ENCODE measurements at places on chromosomes 3 and 15. TPM values are rescaled to one million over a fixed set of nuclear protein-coding genes. Genes with fewer than 3 reads are reported as not detected.

ARMC8 gene
- total RNA-seq, result 63.8 TPM

DNA sequence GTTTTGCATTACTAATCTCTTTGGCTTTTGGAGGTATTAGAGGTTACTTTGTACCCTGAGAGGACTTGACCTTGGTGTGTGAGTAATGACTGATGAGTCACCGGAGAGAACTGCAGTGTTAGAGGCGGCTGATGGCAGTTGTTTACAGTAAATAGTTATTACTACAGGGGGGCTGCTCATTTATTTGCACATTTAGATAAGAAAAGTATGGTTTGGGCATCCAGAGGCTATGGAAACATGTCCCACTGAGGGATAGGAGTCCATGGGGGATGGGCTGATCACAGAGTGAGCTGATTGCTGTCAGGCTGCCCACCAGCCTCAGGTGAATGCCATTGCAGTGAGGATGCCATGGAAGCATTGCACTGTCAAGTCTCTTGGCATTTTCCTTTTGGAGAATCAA lies 17.3 kb upstream of the STAC start:
- no peak for DNase-seq

- DNase-seq, result no peak
These were observed 513.9 kb downstream of the NLGN1 start for GRCh38 chr3:173911446-173911845.

DNA sequence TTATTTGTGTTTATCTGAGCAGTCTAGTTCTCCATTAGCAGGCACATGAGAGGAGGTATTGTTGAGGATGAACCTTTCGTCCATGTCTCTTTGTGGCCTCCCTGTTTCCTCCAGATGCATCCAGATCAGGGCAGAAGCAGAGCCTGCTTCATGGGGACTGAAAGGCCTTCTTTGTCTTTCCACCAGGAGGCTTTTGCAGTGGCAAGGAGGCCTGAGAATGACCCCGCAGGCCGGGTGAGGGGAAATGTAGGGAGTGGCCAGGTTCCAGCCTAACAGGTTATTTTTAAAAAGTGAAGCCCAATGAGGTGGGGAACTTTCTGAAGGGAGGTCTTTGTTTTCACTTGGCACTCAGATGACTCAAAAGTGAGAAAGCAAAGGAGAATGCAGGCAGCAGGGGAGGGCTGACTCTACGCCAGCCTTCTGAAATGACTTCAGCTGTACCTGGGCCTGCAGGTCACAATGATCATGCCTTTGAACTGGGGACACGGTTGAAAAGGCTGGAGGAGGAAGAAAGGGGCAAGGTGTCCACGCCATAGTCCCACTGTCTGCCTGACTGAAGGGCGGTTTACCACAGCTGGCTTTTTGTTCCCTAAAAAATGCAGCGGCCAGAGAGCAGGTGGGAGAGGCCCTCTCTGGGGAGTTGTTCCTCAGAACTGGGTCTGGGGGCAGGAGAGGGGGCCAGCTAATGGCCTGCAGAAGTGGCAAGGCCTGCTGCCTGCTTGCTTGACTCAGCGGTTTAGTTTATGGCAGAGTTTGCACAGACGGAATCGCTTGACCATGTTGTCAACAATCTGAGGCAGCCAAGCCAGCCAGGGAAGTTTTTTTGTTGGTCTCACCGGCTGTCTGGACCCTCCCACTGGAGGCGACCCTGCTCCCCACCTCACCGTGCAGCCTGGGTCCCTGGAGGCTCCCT lies 28.7 kb downstream of the CMTM7 start:
- DNase-seq, result no peak

Data from transverse colon (tissue), 4 donors.